CD4-positive, alpha-beta T cell treated with Interleukin-17A for 4 hours (primary cell): ENCODE measurements at places on chromosomes 2 and 18.

DNA sequence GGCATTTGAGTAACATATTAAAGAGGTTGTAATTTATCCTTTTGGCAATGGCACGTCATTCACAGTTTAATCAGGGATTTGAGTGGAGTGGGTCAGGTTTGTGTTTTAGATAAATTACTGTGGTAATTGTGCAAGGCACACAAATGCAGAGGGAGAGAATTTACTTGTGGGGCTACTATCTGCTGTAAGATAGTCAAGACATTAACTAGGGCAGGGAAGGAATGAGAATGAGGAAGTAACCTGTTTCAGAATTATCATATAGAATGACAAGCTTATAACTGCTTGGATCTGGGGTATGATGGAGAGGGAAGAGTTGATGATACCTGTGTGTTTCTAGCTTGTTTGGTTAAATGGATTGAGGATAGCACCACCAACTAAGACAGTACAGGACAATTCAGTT lies 58.9 kb upstream of the ZSWIM2 start:
- DNase-seq: no peak

- DNase-seq: no peak
Measured at GRCh38 chr2:232890896-232891601, 21.0 kb downstream of the SNORC start.

DNA sequence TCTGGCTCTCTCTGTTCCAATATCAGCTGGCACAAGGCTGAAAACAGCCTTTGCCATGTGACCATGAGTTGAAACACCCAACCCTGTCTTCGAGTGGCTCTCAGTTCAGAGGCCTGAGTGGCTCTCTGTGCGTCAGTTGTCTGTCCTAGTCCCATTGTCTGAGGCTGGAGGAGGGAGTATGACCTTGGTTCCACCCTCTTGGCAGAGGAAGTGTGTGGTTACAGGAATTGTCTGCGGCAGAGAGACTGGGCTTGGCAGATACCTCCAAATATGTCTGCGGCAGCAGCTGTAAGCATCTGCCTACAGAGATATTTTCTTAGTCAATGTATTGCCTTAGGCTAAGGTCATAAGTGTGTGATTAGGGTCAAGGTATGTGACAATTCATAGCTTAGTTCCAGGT lies 32.6 kb downstream of the CNGA3 start:
- no peak for DNase-seq

- no peak for DNase-seq
Measured at GRCh38 chr2:84816426-84817026, 64.4 kb downstream of the TRABD2A start.

DNA sequence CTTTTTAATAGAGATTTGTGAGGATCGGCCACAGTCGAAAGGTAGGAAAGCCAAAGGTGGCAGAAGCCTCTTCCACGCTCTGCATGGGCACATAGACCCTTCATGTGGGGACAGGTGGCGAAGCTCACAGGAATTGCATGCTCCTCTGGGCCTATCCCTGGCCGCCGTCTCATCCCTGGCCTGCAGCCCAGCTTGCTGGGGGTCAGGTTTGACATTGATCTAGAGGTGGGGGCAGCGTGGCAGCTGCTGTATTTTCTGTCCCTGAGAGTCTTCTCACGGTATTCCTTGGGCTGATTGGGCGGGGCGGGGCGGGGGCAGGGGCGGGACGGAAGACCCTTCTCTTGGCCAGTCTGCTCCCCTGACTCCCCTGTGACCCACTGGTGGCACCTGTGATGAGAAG lies 48.9 kb downstream of the STK25 start:
- DNase-seq: no peak

- no peak for DNase-seq
Measured at GRCh38 chr18:45325778-45326177, 289.5 kb upstream of the SLC14A2 start.

- DNase-seq: no peak
Measured at GRCh38 chr2:19859565-19859964, 42.2 kb downstream of the TTC32 start.
